ENCODE measurements at places on chromosomes 5 and 9.

DNA sequence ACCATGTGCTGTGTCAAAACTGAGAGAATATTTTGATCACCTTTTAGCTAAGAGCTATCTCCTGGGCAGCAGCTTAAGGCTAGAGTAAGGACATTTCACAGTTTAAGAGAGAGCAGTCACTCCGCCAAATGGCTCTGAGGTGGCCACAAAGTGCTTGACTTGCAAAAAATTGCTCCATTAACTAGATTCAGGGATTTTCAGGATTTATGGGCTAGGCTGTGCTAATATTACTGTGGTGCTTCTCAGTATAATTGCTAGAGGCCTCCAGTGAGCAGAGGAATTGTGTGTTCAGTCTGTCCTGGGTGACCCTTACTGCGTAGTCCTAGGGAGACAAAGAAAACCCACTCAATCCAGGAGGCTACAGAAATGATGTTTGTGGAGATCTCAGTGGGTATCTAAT is 65.2 kb downstream of the PALM2AKAP2 start:
- no peak for DNase-seq

DNA sequence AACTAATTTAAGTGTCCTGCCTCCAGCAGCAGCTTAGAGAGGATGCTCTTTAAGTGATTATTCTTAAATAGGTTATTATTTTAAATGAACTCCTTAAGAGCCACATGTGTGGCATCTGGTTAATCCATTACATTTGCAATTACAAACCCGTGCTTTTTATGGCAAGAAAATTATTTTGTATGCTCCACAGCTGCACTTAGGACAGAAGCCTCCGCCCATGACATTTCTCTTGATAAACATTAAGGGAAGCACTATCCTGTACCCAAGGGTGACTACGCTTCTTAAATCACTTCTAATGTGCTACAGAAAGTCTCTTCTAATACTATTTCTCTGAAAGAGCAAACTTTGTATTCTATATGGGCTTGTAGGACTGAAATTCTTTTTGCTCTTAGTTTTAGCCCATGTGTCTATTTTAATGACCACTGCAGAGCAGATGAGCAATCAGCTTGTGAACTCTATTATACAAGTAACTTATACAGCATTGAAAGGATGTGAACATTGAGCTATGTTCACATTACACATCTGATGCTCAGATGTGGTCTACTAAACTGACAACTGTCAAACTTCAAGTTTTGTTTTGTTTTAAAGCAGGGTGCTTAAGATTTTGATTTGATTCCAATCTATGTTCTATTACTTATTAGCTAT is 223.4 kb downstream of the COX7C start:
- DNase-seq, result no peak

GRCh38 chr5:179271428-179271734 is 73.9 kb downstream of the ADAMTS2 start:
- DNase-seq, result no peak

DNA sequence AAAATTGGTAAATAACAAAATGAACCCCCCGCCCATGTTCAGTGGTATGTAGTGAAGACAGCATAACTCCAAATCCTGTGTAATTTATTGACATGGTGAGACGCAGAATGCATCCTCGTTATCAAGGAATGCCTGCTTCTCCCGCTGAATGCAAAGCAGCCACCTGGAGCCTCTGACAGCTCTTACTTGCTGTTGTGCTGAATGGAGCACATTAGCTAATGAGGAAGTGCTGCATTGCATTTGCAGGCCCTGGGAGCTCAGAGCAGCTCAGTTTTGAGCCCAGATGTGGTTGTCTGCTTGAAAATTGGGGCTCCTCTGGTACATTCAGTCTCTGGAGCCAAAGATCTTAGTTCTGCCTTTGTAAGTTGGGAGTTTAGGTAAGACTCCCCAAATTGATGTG is 28.9 kb downstream of the PLAC8L1 start:
- DNase-seq, result no peak

DNA sequence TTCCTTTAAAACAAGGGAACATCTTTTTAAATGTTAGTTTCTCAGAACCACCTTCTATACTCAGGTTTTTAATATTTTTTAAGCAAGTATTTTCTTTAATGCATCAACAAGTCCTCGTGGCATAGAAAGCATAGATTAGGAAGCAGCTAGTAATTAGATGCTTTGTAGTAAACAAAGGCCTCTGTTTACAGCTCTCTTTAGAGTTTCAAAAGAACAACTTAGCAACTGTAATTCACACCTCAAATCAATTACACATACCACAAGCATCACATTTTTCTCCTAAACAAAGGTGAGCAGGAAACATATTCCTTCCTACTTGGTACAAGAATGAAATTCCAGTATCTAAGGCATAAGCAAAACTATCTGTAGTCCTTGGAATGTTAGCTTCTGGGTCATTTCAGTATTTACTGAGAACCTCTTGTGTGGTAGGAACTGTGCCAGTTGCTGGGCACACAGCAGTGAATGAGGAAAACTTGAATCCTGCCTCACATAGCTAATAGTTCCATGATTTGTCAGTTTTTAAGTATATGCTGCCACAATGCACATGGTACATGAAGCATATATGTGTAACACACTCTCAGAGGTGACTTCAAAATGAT is 249.1 kb downstream of the CEMIP2 start:
- no peak for DNase-seq

DNA sequence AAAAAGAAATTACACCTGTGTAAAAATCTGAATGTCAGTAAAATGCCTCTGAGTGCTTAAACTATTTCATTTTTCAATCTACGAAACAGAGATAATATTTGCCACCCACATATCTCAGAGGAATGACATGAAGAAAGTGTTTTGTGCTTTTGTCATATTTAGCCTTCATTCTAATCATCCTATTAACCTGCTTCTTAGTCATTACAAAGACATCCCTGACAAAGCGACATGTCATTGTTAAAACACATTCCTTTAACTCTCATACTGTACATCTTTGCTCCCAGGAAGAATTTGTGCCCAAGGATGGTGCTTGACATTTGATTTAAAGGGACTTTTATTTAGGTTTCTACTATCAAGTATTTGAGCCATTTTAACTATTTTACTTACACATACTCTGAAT is 275.9 kb downstream of the DMRTA1 start:
- DNase-seq, result no peak

DNA sequence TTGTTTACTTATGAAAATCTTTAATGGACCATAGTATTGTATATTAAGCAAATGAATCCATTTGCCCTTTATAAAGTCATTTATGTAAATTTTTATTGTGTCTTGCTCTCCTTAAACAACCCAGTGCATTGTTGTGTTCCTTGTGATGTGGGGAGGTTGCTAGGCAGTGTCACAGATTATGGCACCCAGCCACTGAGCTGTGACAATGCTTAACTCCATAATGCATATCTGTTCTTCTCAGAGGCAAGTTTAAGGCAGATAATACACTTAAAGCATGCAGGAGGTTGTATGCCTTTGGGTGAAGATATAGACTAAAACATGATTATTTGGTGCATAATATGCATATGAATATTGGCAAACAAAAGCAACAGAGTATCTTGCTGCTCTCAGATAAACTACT is 269.6 kb upstream of the RIOK2 start:
- DNase-seq, result no peak

DNA sequence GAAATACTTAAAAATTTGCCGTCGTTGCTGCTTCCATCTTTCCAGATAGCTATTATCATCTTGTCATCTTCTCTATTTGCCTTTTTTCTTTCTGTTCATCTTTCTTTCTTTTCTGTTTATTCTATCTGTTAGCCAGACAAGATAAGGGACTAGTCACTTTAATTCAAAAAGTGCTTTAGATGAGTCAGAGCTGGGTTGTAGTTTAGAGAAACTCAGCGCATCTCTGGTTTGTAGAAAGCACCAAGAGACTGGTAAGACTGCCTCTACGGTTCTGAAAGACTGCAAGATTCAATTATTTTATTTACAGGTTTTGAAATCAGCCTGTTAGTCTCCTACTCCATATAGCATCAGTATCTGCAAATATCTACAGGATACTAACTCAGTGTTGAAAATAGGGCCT is 562.8 kb upstream of the RIOK2 start:
- DNase-seq, result no peak

- DNase-seq, result no peak
These were observed 5.2 kb downstream of the LRRTM2 start for GRCh38 chr5:138869763-138870500.

GRCh38 chr5:35484241-35484640 is 133.4 kb upstream of the SPEF2 start:
- no peak for DNase-seq

GRCh38 chr9:105401651-105402050 is 46.2 kb upstream of the FSD1L start:
- no peak for DNase-seq

DNA sequence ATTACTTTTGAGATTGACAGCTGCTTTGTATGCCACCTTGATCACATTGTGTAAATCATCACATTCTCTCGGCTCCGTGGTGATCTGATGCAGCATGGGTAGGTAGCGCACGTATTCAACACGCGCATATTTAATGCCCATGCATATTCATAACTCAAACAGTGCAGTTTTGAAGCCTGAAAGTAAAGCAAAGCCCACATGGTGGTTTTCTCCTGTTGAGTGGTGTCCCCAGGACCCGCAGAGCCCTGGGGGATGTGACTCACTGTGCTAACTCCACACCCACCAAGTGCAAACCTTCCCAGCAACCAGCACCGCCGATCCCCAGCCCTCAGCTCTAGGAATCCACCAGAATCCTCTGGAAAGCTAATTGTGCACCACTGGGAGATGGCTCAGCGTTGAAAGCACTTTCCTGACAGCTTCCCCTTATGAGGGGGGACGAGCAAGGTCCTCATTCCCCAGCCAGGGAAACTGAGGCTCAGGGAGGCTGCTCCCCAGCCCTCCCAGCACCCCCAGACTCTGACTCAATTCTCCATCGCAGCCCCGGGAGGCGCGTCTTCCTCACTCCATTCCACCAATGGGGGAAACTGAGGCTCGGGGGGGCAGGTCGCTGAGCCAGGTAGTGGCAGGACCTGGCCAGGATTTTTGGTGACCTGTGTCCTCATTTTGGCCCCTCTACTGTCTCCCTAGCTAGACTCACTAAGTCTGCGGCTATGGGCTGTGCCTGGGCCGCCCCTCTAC is 46.4 kb downstream of the SARDH start:
- no peak for DNase-seq

DNA sequence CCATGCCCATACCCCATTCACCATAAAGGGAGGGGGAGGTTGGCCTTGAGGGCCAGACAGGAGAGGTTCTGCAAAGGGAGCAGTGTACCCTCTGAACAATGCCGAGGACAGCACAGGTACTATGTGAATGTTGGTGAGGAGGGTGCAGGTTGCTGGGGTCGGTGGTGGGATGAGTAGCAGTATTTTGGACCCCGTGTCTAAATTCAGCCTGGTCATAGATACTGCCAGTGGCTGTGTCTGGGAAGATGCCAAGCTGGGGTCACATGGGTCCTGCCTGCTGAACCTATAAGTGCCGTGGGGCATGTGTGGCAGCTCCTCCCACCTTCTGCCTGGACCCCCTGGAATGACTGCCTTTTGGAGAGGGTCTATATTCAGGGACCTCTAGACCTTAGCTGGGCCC is 11.4 kb upstream of the SPINK4 start:
- no peak for DNase-seq

- no peak for DNase-seq
These were observed 41.4 kb upstream of the KIAA1958 start for GRCh38 chr9:112445196-112445595.

- no peak for DNase-seq
These were observed 15.1 kb upstream of the LCP2 start for GRCh38 chr5:170312666-170313065.

GRCh38 chr9:112140936-112141335 is 34.2 kb downstream of the SUSD1 start:
- no peak for DNase-seq

DNA sequence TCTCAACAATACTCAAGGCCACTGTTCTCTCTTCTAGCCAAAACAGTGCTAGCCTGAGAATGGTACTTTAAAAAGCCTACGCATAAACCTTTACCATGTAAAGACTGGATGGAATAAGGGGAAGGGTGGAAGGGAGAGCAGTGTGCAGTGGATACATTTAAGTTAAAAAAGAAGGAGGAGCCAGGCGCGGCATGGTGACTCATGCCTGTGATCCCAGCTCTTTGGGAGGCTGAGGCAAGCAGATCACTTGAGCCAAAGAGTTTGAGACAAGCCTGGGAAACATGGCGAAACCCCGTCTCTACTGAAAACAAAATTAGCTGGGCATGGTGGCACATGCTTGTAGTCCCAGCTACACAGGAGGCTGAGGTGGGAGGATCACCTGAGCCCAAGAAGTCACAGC is 127.7 kb upstream of the KIF2A start:
- DNase-seq, result no peak

- DNase-seq, result no peak
These were observed 426.5 kb downstream of the CTNND2 start for GRCh38 chr5:11477786-11478185.

DNA sequence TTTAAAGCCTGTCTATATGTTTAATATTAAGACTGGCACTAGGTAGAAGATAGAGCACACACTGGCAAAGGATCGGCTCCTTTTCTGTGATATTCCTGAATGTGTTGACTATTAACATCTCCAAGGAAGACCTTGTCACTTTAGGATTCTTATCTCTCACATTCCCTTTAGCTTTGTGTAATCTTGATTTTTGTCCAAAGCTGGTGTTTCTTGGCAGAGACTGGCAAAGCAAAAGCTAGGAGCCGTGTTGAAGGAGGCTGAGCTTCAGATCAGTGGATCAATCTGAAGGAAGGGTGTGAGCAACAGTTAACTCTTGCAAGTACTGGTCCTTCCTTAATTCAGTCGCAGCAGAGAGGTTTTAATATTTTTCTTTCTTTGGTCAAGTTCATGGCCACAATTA is 830.4 kb upstream of the ZNF608 start:
- DNase-seq, result no peak

DNA sequence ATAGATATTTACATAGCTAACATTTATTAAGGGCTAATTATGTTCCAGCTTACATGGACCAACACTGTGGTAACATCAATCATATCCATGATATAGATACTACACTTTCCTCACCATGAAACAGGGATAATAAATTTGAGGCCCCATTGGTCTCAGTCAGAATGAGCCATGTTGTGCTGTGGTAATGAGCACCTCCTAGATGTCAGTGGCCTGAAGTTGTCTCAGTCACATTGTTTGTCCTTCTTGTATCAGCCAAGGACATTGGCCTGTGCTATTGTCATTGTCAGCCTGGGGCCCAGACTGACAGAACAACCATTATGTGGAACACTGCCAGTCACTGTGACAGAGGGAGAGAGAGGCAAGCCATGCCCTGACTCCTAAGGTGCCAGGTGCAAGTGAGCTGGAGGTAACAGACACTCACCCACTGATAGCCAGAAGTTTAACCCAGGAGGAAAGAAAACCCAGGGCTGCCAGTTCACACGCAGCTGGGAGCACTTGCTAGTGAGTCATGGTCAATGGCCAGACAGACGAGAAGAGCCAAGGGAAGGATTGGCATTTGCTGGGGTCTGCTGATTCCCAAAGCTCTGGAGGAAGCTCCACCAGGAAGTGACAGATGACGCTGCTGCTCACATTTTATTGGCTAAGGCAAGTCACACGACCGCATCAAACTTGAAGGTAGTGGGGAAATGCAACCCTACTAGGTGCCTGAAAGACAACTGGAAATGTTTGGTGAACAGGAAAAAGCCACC is 224.2 kb downstream of the MELK start:
- DNase-seq, result no peak

Measured in left forelimb (tissue), 1 donor.